ENCODE measurements at places on chromosomes 2 and 18.
A peak's percentile ranks its signal among the peaks of the same experiment; 100 is the strongest.

GRCh38 chr2:181752301-181752700 is 72.0 kb upstream of the NEUROD1 start:
- DNase-seq = no peak

DNA sequence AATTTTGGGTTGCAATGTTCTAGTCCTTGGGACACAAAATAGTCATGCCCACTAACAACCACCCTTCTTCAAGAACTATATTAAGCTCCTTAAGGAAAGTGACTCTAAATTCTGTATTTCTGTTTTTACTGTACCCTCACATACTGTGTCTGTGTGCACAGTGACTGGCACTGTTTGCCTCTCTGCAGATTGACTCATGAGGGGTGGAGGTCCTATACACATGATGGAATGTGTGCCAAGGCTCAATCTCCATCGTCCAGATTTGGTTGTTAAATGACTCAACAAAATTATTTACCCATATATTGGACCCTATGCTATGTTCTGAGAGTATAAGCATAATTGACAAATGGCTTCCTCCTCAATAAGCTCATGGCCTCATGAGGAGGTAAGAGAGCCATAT is 126.6 kb upstream of the CWC22 start:
- no peak for DNase-seq

DNA sequence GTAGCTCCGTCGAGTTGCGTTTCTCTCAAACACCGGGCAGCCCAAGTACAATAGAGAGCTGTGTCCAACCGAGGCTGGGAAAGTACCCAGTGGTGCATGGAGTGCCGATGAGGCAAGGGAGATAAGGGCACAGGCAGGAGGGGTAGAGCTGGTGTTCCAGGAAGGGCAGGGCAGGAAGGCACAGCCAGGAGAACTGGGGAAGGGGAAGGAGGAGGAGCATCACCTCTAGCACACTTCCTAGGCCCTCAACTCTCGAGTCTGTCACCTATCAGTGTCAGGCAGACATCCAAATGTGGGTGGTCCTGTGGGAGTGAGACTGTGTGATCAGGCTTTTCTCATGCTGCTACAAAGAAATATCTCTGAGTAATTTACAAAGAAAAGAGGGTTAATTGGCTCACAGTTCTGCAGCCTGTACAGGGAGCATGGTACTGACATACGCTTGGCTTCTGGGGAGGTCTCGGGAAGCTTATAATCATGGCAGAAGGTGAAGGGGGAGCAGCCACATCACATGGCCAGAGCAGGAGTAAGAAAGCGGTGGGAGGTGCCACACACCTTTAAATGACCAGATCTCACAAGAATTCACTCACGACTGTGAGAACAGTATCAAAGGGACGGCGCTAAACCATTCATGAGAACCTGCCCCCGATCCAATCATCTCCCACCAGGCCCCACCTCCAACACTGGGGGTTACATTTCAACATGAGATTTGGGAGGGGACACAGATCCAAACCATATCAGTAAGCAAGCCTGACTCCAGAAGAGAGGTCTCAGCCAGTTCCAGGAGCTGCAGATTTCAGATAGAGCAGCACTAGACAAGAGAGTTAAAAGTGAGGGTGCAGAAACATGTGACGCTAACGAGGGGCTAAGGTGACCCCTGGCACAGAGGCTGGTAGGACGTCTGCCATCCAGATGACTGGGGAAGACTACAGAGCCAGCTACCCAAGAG is 75.7 kb downstream of the MBOAT2 start:
- DNase-seq = no peak

- no peak for DNase-seq
These were observed 19.0 kb downstream of the RHOB start for GRCh38 chr2:20465716-20466394.

GRCh38 chr2:226849349-226849748 is 13.5 kb downstream of the RHBDD1 start:
- DNase-seq = no peak

DNA sequence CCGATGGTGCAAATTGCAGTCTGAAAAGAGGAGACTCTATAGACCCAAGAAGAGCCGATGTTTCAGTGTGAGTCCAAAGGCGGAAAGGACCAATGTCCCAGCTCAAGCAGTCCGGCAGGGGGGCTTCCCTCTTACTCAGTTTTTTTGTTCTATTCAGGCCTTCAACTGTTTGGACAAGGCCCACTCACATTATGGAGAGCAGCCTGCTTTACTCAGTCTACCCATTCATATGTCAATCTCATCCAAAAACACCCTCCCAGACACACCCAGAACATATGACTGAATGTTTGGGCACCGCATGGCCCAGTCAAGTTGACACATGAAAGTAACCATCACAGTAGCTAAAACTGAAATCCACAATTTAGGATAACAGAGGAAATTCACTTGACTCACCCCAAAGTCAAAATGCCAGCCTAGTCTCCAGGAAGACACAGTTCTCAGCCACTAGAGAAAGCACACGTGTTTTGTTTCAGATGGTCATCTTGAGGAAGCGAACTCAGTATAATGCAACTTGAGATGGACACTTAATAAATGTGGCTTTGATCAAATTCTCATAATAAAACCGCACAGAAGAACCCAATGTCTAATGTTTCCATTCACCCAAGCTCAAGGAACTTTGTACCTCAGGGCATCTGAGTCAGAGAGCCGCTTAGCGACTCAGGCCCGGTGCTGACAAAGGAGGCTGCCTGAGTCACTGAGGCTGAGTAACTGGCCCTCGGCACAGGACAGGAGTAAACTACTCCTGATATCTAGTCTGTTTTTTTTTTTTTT is 2.4 kb downstream of the FHL2 start:
- DNase-seq = no peak

DNA sequence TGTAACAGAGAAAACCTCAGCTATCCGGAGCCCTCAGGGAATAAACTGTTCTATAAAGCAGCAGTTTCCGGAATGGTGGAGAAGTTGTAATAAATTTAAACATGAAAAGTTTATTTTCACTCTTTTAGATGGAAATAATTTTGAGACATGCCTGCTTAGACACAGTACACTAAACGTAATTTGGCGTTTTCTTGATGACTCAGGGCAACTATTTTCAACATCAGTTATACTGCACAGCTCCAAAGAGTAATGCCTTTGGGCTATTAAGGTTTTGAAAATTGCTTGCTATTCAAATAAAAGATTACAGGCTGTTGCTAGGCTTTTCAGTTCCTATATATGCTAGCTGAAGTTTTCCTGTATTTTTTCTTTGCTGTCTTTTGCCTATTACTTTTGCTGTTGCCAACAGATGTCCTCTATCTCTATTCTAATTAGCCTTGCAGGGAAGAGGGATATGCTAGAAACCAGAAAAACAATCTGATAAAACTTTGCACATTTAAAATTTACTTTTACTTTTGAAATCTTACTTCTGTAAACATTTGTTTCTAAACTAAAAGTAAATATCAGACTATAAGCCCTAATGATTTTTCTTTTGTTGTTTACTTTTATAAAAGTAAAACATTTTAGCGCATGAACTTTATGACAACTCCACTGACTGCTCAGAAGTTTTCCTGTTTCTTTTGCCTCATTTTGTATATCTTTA is 113.4 kb upstream of the WDSUB1 start:
- no peak for DNase-seq

- DNase-seq = no peak
These were observed 43.6 kb downstream of the GRHL1 start for GRCh38 chr2:9995059-9995458.

GRCh38 chr2:215724146-215724545 is 288.3 kb upstream of the FN1 start:
- DNase-seq = no peak

GRCh38 chr18:48836231-48836805 is 114.4 kb downstream of the SMAD7 start:
- no peak for DNase-seq

GRCh38 chr2:240575101-240575965 is 7.0 kb downstream of the RNPEPL1 start:
- DNase-seq = no peak

- no peak for DNase-seq
These were observed 30.2 kb downstream of the DIS3L2 start for GRCh38 chr2:231991664-231992063.

DNA sequence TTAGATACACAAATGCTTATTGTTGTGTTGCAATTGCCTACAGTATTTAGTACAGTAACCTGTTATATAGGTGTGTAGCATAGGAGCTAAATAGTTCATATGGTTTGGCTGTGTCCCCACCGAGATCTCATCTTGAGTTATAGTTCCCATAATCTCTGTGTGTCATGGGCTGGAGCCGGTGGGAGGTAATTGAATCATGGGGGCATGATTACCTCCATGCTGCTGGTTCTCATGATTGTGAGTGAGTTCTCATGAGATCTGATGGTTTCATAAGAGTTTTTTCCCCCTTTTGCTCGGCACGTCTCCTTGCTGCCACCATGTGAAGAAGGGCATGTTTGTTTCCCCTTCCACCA is 190.5 kb upstream of the SESTD1 start:
- no peak for DNase-seq

DNA sequence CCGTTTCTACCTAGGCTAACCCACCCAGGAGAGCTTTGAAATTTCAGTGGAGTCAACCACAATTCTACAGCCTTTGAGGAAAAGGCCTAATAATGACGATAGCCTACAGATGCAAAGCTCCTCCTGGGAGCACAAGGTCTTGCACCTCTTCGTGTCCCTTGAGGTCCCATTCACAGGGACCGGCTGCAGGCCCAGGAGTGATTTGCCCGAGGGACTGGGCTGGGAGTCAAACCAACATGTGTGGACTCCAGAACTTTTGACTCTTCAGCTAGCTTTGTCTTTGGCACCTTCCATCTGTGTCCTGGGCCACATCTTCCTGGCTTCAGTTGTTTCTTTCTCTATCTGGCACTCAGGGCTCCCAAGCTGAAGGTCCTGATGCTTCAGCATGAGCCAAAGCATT is 76.5 kb downstream of the SMAD7 start:
- no peak for DNase-seq

DNA sequence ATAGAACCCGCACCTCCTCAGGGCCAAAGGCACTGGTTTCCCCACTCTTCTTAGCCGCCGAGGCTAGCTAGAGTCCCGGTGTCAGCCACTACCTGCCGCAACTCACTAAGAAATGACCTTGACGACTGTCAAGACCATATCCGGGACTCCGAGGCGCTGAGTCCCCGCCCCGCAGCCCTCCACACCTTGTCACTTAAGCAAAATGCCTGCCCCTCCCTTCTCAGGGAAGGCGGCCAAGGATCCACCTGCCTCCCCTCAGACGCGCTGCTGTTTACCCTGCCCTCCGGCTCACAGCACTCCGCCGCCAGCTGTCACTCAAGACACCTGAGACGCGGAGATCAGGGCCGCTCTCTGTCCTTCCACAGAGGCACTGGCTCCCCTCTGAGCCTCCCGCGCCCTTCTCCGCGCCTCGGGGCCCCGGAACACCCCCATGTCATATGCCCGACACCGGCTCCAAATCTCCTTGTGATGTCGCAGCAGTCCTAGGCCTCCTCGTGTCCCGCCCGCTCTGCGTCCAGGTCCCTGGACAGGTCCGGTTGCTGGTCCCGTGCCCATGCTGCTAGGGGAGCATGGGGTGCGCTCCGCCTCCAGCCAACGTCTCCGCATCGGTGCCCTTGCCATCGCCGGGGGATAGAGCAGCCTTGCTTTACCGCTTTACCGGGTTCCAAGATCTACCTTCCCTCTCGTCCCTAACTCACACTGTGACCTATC is 32.5 kb upstream of the REG3G start:
- DNase-seq = no peak

DNA sequence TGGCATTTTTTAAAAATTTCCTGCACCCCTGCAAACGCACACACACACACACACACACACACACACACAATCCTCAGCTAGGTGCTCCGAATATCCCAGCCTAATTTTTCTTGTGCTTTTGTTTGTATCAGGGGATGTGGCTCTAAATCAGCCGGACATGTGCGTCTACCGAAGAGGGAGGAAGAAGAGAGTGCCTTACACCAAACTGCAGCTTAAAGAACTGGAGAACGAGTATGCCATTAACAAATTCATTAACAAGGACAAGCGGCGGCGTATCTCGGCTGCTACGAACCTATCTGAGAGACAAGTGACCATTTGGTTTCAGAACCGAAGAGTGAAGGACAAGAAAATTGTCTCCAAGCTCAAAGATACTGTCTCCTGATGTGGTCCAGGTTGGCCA is 1.8 kb downstream of the HOXD13 start:
- DNase-seq = no peak

GRCh38 chr2:10490806-10491291 is 42.7 kb upstream of the ODC1 start:
- no peak for DNase-seq

DNA sequence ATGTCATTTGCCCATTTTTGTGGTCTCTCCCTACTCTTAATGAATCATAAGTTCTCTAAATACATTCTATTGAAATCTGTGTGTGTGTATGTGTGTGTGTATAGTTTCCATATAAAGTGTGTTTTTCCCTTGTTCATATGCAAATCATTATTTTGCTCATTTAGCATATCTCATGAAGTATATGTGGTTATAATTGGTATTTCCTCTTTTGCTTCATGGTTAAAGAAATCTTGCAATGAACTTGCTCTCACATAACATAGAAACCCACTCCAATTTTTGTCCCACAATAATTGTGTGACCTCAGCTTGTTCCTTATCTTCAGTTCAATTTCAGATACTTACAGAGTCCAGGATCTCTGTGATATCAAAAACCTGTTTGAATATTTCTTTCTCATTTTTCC is 1.2 kb downstream of the CPO start:
- no peak for DNase-seq

DNA sequence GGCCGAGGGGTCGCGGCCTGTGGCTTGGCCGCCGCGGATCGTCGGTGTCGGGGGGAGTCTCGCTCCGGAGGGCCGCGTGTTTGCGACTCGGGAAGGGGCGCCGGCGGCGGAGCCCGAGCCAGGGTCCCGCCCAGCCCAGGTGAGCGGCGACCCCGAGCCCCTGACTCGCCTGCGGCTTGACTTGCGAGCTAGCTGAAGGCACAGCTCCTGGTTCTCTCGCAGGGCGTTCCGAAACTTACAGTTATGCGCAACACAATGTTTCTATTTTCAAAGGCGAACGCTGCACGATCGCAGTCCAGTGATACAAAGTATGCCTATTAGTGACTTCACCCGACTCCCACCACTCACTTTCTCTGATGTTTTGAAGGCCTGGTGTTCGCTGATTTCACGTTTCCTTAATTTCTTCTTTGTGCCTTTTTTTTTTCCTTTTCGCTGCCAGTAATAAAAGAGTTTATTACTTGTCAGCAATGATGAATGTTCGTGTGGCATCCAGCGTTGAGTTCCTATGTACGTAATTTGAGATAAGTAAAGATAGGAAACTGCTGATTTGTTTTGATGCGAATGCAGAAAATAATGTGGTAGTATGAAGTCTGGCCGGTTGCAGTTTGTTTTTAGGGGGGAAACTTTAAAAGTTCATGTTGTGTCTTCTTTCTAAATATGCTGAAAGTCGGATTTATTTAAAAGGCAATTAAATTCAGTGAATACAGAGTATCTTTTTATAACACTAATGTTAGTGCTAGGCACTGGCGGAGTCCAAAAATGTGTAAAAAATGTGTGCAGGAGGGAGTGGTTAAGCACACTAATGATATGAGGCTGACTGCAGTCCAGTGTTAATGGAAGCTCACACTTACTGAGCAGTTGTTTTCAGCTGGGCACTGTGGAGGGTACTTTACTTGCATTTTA is 706 bp downstream of the UBXN2A start:
- DNase-seq = peak; percentile 35

Measured in C1 segment of cervical spinal cord (tissue), 14 donors.